ENCODE measurements at places on chromosomes 7 and 10.

DNA sequence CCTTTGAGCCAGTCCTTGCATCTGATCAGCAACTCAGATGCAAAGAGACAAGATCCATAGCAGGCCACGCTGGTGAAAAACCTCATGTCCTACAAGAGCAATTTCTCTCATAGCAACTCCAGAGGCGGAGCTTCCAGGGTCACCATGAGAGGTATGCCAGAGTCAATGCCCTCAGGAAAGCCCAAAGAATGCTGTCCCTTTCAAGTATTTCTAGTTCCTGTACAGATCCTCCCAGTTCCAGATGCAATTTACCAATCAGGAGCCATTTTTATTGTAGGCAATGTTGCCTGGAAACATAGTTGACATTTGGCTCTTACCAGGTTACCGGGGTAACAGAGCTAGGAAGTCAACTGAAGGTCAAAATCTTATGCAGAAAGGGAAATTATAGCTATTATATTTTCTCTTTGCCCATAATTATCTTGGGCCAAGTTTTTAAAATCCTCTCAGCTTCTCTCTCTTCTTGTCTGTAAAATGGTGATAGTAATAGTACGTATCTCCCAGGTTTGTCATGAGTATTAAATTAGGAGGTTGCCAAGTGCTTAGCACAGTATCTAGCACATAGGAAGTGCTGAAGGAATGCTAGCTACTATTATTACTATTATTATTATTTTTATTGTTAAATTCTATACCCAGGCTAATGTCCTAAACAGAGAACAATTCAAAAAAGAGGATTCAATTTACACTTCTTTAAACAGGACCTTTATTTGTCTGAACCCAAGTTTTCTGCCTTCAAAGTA is 46.3 kb upstream of the TM9SF3 start:
- no peak for DNase-seq

- DNase-seq, result no peak
Observed at GRCh38 chr10:84333864-84334451, 5.6 kb downstream of the CCSER2 start.

DNA sequence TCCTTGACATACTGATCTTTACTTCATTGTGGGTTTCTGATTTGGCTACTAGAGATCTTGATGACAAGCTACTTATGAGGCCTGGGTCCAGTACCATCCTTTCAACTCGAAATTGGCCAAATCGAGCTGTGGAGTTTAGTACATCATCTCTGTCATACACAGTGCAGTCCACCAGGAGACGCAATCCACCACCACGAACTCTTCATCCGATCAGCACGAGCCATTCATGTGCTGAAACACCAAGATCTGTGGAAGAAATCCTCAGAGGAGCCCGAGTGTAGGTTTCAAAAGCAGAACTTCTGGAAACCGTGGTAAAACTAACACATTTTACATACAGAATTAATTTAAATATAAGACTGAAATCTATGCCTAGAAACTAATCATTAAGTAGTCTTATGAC is 14.2 kb downstream of the DNAJC9 start:
- DNase-seq, result no peak

DNA sequence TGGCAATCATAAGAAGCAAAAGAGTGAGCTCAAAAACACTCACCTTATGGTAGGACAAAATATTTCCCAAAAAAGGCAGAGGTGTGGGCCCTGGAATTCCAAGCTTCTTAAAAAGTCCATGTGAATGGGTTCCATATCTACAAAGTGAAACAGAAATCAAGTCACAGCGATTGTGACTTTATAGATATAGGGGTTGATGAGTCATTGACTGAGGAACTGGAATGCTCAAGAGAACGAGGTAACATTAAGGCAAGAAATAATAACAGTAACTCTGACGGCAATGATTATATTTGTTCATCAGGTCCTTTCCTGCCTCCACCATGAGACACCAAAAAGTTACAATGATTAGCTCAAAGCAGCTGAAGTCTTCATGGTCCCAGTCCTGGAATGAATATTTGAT is 4.0 kb downstream of the CYP3A4 start:
- DNase-seq, result no peak

DNA sequence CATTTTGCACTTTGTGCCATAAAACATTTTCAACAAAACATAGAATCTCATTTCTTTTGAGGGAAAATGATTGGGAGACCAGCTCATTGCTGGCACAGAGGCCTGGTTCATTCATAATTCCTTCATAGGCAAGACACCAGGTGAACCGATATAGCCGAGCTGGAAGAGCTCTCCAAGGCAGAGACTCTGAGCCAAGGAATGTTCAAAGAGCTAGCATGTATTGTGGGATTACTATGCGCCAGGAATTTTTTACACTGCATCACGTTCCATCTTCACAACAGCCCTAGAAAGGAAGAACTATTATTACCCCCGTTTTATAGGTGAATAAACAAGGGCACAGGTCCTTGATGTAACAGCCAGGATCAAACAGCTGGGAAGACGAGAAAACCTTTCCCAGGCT is 2.1 kb upstream of the IL6 start:
- DNase-seq, result no peak

GRCh38 chr7:94949532-94949931 is 42.1 kb downstream of the PPP1R9A start:
- DNase-seq, result no peak

All from HFF-Myc (cell line).